ENCODE measurements at places on chromosomes 13 and 19.

DNA sequence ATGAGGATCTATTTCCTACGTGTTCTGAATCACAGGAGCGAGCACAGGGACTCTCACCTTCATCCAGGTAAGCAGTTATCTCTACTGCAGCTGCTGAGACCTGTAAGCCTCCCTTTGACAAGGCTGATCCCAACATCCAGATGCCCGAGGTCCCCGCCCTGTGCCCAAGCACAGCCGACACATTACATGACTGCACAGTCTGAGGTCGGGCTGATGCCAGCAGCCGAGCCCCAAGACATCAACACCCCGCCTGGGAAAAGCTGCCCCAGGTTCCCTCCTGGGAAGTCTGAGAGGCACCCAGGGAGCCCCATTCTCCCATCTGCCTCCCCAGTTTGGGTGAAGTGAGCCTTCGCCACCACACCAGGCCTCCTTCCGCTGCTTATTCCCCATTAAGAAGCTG lies 95.9 kb downstream of the COL4A1 start:
- DNase-seq: no peak

DNA sequence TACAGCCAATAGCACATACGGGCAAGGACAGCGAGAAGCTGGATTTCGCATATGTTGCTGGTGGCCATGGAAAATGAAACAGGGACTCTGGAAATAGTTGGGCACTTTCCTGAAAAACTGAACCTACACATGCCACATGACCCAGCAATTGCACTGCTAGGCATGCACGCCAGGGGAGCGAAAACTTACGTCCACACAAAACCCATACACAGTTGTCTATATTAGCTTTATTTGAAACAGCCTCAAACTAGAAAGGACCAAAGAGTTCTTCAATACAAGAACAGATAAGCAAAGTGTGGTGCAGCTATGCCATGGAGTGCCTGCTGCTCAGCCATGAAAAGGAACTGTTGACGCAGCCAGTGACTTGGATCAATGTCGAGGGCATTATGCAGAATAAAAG lies 7.3 kb upstream of the SPACA7 start:
- no peak for DNase-seq

DNA sequence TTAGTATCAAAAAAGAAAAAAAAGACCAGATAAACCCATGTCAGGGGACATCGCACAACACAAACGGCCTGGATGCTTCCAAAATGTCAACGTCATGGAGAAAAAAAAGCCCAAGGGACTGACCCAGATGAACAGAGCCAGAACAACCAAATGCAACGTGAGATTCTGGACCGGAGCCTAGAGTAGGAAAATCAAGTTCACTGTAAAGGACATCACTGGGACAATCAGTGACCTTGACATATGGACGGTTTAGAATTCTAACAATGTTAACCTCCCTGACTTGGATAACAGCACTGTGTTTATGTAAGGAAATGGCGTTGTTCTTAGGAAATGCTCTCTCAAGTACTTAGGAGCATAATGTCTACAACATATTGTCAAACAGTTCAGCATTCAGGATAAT lies 15.1 kb upstream of the EMP3 start:
- DNase-seq: no peak

DNA sequence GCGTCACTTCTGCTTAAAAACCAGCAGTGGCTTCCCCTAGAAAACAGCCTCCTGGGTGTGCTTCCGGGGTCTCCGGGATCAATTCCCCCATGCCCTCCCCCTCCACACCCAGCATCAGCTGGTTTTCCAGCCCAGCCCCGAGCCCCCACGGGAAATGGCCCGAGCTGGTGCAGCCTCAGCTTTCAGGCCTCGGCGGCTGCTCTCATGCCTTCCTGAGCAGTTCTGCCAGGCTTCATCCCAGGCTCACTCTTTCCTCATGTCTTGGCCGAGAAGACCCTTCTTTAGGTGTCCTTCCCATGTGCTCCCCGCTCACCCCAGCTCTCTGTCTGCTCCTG lies 103.1 kb upstream of the RNF113B start:
- no peak for DNase-seq

GRCh38 chr13:43058831-43059230 lies 35.4 kb downstream of the DNAJC15 start:
- DNase-seq: no peak

- no peak for DNase-seq
Observed at GRCh38 chr19:10895920-10896319, 24.6 kb downstream of the CARM1 start.

- DNase-seq: no peak
Observed at GRCh38 chr13:39599842-39600241, 3.2 kb downstream of the LHFPL6 start.

- DNase-seq: no peak
Observed at GRCh38 chr13:47066226-47066625, 169.4 kb upstream of the HTR2A start.

- DNase-seq: no peak
Observed at GRCh38 chr13:46168341-46168740, 13.6 kb downstream of the LCP1 start.

- DNase-seq: no peak
Observed at GRCh38 chr13:53822136-53822535, 793.5 kb downstream of the OLFM4 start.

GRCh38 chr19:49850487-49851342 lies at the start of gene PTOV1:
TSS of gene PTOV1 (plus strand) at chr19:49851159.
- peak; percentile 91 for DNase-seq

DNA sequence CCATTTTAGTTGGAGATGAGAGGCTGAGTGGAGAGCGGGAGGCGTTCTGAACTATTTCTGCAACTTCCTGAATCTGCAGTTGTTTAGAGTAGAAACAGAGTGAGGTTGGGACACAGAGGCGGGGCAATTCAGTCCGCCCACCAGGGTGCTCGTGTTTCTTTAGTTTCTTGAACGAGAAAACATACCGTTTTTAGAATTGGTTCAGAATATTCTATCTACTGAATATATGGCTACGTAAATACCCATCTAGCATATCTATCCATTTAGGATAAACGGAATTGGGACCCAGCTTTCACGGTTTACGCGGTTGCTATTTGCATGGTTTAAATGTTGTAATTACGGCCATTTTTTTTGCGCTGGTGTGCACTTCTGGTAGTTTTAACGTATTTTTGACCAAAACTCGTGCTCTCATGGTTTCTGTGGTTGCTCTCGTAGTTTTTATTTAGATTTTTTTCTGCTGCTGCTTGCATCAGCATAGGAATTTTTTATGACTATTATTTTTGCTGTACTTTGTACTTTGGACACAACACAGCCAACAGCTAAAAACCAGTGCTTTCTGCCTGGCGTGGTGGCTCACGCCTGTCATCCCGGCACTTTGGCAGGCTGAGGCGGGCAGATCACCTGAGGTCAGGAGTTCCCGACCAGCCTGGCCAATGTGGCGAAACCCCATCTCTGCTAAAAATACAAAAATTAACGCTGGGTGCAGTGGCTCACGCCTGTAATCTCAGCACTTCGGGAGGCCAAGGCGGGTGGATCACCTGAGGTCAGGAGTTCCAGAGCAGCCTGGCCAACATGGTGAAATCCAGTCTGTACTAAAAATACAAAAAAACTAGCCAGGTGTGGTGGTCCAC lies 32.7 kb downstream of the TIMM13 start:
- DNase-seq: no peak

GRCh38 chr19:4493929-4494690 lies 22.0 kb downstream of the HDGFL2 start:
- DNase-seq: no peak

DNA sequence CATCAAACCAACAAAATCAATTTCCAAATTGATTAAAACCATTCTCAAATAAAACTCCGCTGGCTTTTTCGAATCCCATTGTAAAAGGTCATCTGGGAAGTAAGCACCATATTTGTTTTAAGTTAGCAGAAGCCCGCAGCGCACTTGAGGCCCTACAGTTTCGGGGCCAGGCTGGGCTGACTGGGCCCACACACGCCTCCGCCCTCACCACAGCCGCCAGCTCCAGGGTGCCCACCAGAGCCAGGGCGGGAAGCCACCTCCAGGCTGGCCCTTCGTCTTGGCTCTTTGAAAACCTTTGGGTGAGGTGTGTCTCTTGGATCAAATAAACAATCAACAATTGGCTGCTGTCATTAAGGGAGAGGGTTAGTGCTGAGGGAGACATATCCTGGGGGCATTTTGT lies 133.3 kb downstream of the SOX1 start:
- DNase-seq: no peak

- no peak for DNase-seq
Observed at GRCh38 chr19:5018224-5019015, 49.5 kb downstream of the KDM4B start.

DNA sequence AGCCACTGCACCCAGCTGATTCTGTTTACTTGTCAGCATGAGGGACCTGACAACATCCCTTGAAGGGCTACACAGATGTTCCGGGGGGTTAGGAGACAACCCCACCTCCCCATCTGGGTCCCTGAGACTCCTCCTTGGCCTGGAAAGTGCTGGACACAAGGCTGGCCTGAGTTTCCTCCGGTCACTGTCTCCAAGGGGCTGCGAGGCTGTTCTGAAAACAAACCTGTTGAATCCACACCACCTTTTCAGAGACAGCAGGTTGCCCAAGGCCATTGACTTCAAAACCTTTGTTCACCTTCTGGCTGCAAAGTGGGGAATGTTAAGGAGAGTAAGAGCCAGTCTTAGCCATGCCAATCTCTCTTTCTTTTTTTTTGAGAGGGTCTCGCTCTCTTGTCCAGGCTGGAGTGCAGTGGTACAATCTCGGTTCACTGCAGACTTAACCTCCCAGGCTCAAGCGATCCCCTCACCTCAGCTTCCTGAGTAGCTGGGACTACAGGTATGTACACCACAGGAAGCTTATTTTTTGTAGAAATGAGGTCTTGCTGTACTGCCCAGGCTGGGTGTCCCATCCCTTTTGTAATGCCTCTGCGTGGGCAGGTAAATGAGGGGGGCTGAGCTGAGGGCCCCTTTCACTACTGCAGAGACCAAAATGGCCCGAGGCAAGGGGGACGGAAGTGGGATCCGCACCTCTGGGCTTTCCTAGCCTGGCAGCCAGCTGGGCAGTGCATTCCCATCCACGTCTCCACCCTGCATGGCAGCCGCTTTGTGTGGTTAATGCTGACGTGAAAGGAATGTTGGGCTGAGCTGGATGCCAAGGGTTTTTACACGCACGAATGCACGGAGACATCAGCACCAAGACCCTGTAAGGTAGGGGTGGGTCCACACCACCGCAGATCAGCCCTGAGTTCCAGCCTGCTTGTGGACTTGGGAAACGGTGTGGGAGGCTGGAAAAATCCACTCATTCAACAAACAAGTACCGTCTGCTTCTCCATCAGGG lies 1.9 kb upstream of the ZNF628 start:
- no peak for DNase-seq

DNA sequence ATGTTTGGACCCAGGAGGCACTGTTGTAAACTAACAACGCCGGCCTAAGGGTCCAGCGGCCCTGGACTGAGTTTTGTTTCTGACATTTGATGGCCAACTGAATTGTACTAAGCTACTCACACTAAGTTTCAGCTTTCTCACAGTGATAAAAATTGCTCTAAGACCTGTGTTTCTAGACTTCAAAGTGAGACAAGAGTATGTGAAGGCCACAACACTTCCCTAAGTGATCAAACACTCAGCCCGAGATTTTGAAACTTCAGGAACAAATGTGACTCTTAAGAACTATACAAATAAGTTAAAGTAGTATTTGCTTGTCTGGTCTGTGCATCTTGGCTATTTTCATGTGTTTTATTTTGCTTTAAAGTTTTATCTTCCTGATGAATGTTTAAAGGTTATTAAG lies 30.2 kb downstream of the EFNB2 start:
- no peak for DNase-seq

- DNase-seq: no peak
Observed at GRCh38 chr19:30293051-30293785, 79.0 kb upstream of the ZNF536 start.

GRCh38 chr19:51531349-51532315 lies at the start of gene SIGLEC6:
TSS of gene SIGLEC6 (minus strand) at chr19:51531670. CDS start at chr19:51531648, 22 bp downstream.
- no peak for DNase-seq

- no peak for DNase-seq
Observed at GRCh38 chr19:46159418-46160232, 11.6 kb downstream of the IGFL2 start.

GRCh38 chr19:13718733-13719132 lies 45.6 kb upstream of the MRI1 start:
- peak; percentile 76 for DNase-seq

- no peak for DNase-seq
Observed at GRCh38 chr19:44903602-44904425, 1.8 kb upstream of the APOE start.

DNA sequence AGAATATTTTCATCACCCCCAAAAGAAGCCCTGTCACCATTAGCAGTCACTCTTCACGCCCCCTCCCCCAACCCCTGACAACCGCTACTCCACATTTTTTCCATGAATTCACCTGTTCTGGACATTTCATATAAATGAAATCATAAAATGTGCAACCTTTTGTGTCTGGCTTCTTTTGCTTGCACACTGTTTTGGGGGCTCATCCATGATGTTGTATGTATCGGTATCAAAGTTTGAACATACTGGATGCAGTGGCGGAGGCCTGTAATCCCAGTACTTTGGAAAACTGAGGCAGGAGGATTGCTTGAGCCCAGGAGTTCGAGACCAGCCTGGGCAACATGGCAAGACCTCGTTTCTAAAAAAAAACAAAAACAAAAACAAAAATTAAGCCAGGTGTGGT lies 7.2 kb downstream of the GADD45B start:
- no peak for DNase-seq

DNA sequence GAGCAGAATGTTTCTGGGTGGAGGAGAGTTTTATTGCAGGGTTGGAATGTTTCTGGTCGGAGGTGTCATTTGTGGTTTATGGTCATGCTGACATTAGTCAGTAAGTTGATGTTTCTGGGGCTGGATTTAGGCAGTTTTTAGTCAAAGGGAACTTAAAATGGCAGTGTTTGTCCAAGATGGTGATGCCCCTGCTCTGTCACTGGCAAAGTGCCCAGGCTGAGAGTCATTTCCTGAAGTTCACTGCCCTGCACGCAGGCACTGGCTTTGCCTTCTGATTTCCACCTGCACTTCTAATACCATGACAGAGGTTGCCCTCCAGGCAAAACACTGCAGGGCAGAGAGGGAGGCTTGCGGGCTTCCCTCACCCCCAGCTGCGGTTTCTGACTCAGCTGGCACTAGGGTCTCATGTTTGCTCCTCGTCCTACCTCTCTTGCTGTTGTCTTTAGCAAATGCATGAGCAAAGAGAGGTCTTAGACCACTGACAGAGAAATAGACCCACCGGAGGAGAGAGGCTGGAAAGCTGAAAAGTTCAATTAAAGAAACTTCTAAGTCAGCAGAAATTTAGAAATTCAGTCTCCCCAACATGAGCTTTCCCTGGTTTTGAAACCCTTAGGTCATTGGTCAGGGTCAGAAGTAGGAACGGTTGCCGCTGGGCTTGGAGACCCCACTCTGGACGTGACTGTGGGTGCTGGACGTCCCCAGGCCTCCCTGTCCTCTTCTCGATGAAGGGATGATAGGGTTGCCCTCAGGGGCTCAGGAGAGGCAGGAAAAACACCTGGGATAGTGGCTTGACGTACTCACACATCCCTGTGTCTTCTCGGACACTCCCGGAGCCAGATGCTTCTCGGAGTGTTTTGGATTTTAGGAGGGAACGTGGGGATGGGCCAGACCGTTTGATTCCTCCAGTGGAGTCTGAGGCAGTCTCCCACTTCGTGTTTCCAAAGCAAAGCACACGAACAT lies 26.3 kb downstream of the TMEM255B start:
- DNase-seq: peak; percentile 12

GRCh38 chr13:112772539-112772909 lies 82.7 kb downstream of the ATP11A start:
- DNase-seq: no peak
